Stimulated activated CD4-positive, alpha-beta T cell treated with anti-CD3 and anti-CD28 coated beads, Interleukin-1b, Interleukin-23, amount 100 ng/mL, for 1 hour (primary cell): ENCODE measurements at places on chromosomes 2 and 18.

DNA sequence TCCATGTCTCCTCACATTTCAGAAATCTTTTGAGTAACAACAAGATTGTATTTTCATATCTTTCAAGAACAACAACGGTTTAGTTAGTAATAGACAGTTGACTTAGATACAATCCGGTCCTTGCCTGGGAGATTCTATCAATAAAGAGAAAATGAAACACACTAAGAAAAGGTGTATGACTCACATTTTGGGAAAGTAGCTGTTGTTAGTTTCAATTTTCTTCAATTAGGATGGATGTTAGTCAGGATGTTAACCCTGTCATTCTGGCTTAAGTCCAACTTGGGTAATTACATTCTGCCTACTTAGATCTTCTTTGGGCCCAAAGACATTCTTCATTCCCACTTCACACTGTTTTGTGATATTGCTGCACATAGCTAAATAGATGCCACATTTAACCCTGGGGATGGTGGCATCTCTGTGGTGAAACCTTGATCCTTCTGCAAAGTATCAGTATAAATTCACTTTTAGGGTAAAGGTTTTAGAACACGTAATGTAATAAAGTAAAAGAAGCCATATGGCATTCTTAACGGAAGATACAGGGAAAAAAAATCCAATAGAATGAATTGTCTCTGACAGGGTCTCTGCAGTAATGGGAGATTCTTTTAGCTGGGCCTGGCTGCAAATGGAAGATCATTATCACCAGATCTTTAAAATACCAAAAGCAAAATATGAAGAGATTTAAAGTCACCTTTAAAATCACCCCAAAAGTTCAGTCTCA lies 365.5 kb downstream of the FIGN start:
- DNase-seq = no peak

GRCh38 chr2:152740743-152741328 lies 22.4 kb downstream of the ARL6IP6 start:
- DNase-seq = no peak

DNA sequence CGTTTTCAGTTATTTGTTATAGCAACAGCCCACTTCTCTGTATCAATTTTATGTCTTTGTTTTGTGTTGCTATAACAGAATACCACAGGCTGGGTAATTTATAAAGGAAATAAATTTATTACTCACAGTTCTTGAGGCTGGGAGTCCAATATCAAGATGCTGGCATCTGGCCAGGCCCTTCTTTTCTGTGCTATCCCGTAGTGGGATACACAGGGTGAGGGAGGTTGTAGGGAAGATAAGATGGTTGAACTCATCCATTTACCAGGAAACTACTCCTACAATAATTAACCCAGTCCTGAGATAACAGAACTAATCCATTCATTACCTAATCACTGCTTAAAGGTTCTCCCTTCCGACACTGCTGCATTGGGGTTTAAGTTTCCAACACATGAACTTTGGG lies 220.7 kb downstream of the TPGS2 start:
- no peak for DNase-seq

DNA sequence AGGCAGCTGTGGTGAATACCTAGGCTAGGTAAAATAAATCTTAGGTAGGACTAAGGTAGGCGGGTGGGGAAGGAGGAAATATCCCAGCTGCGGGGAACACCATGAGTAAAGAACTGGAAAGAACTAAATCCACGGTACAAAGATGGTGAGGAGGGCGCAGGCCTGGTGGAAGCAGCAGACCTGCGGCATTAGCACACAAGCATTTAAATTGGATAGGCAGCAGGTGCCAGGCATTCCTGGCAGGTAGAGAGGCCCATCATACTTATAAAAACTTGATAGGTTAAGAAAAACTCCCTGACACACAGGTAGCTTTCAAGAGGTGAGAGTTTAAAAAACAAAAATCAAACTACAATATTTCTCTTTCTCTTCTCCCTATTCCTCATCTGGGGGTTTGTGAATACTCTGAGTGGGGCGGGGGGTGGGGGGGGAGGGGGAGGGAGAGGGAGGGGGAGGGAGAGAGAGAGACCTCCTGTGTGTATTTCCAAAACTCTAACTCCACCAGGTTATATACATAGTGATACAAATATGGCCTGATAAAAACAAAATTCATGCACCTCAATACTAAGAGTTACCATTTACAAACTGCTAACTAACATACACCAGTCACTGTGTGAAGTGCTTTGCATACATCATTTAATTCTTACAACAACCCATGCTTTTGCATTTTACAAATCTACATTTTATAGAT lies 13.5 kb downstream of the AAK1 start:
- DNase-seq = no peak

GRCh38 chr2:239190361-239190760 lies 210.5 kb downstream of the HDAC4 start:
- DNase-seq = no peak

GRCh38 chr18:8745355-8746014 lies 40.1 kb downstream of the MTCL1 start:
- DNase-seq = no peak
